Erythroblast (primary cell): ENCODE measurements at places on chromosomes 6 and 20.

DNA sequence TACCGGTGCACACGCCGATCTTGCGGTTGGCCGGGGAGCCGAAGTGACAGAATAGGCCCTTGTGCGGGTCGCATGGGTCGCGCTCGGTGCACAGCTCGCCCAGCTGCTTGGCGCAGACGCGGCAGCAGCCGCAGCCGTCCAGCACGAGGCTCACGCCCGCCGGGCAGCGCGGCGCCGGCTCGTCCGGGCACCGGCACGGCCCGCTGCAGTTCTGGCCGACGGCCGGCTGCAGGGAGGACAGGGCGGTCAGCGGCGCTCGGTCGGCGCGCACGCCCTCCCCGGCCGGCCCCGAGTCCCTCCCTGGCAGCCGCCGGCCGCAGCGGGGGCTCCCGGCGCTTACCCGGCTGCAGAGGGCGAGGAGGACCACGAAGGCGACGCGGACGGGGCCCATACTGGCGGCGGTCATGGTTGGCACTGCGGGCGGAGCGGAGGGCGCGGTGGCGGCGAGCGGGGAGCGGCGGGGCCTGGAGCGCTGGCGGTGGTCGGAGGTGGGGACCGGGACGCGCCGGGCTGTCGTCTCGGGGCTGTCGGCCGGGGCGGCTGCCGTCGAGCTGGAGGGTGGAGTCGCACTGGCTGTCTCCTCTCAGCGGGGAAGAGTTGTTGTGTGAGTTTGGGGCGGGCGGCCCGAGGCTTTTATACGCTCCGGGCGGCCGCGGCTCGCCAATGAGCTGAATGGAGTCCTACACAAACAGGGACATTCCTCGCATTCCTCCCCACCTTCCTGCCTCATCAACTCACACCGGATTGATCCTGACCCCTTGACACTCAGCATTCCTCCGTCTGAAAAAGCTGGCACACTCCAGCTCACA, at the start of gene CCN2:
Gene CCN2, minus strand, starts transcription at position 606 of the 809 bp plus-strand sequence. Its CDS starts 200 bp downstream, at position 406.
- DNase-seq, result peak; percentile 10

DNA sequence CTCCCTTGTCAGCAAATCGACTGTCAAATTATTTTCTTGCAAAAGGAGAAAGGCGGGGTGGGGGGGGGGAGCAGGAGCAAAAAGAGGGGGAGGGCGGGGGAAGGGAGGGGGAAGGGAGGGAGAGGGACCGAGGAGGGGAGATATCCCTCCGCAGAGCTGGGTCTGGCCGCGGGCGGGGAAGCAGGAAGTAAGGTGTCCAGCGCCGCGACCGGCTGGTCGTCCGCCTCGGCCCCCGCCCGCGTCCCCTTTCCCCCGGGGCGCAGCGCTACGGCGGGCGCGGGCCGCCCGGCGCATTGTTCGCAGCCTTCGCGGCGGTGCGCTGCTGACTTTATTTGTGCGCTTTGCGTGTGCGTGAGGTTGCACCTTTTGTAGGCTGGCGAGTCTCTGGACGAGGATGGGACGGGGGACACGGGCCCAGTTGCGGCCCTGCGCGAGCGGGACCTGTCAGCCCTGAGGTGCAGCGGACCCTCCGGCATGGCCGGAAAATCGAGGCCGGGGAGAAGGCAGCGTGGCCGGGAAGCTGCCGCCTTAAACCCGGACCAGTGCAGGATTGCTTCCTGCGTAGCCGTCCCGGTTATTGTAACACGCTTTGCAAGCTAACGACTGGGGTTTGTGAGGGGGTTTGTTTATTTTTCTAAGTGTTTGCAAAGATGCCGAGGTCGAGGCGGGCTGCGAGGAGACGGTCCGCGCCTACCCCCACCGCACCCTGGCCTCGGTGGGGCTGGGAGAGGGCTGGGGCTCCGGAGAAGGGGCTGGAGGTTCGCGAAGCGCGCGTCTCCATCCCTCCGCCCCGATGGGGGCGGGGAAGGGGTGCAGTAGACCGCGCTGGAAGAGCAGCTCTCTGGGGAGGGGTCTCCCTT, 675 bp upstream of the TRERF1 start:
- peak; percentile 80 for DNase-seq

DNA sequence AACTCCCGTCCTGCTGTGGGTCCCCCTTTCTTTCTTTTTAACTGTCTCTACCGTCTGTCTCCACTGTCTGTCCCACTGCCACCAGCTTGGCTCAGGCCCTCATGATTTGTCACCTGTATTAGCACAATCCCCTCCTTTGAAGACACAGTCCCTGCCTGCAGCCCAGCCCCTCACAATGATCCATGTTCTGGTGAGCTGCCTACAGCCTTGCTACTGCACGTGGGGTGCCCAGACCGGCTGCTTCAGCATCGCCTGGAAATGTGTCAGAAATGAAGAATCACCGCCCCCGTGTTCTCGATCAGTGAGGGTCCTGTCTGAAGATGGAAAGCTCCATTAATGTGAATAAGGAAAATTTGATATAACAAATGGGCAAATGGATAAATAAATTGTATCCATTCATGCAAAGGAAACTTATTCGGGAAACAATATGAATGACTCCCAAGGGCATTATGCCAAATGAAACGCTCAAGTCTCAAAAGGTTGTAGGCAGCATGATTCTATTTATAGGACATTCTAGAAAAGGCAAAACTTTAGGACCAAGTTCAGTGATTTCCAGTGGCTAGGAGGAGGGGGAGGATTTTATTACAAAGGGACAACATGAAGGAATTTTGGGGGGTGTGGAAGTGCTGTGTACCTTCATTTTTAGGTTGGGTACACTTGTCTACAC, 59.4 kb upstream of the CD83 start:
- no peak for DNase-seq

DNA sequence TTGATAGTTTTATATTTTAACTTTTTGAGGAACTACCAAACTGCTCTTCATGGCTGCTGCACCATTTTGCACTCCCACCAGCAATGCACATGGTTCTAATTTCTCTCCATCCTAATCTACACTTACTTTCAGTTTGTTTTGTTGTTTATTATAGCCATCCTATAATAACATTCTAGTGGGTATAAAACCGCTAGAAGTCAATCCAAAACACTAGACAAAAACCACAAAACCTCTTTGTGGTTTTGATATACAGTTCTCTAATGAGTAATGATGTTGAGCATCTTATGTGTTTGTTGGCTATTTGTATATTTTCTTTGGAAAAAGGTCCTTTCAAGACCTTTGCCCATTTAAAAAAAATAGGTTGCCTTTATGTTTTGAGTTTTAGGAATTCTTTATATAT, 5.6 kb downstream of the RPP21 start:
- no peak for DNase-seq

DNA sequence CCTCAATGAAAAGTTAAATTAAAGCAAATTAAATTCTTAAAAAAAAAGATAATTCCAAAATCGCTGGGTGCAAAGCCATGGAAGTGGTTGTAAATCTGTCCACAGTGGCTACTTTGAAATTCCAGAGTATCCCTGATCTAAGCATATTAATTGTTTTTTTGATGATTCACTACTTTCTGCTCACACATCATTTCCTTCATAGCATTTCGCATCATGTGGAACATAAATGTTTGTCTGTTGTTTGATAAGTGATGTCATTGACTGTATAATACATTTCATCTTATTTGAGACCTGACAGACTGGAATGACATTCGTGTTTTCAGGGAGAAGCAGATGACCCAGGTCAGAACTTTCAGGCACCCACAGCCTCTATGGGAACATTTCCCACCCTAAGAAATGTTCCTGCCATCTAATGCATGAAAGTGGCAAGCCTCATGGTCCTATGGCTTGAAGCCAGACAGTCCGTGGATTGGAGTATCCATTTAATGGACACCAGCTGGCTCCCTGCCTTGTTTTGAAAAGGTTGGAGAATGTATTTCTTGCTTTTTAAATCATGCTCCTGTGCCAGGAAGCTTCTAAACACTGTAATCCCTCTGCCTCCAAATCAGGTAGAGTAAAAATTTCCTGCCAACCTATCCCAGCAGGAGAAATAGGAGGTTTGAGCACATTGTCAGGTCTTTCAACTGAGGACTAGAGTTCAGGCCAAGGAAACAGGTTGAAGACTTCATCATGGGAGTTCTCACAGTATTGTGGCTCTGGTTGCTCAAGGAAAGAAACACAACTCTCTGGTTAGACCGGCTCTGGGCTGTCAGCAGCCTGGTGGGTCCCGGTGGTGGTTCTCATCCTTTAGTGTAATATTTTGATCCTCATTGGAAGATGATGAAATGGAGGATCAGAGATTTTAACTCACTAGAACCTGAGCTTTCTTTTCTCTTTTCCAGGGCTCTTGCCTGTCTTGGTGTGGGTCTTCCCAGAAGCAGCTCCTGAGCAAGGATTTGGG, 157.9 kb downstream of the SLC24A3 start:
- DNase-seq, result no peak
